NCI-H187 treated with DMSO at 0.1 percent for 48 hours (cell line): ENCODE measurements at places on chromosomes 16 and 17.

DNA sequence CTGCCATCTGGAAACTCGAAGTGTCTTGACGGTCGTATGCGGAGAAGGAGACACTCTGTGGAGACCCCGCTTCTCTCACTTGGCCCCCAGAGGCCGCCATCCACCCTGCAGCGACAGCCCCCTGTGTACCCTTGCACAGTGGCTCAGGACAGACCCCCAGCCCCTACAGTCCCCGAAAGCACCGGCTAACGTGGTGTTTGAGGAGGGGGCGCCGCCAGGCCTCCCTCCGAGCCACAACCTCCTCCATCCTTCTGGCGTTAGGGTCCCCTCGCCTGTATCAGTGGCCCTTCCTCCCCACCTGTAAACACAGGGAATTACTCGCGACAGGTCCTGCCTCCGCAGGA is 73.6 kb downstream of the LMF1 start:
- DNase-seq, result no peak

DNA sequence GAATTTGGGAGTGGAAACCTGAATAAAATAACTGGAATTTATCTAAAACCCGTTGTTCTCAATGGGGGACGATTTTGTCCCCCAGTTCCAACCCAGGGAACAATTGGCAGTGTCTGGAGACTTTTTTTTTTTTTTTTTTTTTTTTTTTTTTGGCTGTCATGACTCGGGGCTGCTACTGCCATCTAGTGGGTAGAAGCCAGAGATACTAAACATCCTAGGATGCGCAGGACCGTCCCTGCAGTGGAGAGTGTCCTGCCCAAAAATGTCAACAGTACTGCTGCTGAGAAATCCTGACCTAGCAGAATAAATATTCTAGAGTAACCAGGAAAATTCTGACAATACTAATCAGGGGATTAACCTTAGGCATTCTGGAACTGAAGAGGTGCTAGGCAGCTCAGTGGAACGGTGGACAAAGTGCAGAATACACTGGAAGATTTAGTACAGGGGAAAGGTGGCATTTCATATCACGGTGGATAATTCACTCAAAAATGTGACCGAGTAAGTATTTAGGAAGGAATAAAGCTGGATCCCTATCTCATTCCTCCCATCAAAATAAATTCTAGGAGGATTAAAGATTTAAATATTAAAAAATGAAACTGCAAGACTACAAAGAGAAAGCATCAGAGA is 107.6 kb downstream of the SPECC1 start:
- no peak for DNase-seq

GRCh38 chr16:78455861-78456260 is 356.4 kb downstream of the WWOX start:
- no peak for DNase-seq

DNA sequence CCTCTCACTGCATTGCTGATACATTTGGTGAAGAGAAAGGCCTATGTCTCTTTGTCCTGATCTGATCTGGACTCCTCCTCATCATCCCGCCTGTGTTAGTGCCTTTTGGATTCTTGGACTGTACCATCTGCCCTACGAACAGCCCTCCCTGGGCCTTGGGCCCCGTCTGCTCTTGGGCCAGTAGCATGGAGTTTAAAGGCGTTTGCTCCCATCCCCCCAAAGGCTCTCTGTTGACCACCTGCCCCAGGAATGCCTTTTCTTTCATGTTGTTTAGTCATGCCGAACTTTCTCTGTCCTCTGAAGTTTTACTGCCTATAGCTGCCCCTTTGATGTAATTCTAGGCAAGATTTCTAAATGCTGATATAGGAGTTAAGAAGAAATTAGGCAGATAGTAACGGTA is 30.9 kb upstream of the MEAK7 start:
- no peak for DNase-seq

GRCh38 chr16:83900571-83900970 is 1.7 kb downstream of the MLYCD start:
- DNase-seq, result no peak

DNA sequence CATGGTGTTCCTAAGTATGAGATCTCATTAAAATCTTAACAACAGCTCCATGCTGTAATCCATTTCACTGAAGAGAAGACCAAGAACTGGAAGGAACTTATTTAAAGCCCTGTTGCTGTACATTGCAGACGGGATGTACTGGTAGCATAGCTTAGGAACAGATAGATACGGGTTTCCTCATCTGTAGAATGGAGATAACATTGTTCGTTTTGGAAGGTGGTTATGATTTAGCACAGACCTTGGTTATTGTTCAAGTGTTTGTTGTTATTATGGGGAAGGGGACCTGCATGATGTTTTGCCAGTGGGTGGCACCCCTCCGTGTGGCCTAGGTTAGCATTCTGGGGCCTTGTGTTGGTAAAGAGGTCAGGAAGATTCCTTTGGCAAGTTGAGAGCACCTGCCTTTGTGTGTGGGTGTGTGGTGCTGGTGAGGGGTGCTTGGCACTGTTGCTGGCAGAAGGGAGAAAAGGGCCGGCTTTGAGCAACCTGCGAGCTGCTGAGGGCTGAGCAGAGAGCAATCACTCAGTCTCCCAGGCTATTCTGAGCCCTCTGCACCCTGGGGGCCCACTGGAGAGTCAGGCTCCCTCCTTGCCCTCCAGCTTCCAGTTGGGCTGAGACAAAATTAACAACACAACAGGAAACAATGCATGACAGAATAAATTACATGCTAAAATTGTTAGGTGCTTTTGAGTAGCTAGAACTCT is 2.3 kb downstream of the TAOK2 start:
- no peak for DNase-seq

DNA sequence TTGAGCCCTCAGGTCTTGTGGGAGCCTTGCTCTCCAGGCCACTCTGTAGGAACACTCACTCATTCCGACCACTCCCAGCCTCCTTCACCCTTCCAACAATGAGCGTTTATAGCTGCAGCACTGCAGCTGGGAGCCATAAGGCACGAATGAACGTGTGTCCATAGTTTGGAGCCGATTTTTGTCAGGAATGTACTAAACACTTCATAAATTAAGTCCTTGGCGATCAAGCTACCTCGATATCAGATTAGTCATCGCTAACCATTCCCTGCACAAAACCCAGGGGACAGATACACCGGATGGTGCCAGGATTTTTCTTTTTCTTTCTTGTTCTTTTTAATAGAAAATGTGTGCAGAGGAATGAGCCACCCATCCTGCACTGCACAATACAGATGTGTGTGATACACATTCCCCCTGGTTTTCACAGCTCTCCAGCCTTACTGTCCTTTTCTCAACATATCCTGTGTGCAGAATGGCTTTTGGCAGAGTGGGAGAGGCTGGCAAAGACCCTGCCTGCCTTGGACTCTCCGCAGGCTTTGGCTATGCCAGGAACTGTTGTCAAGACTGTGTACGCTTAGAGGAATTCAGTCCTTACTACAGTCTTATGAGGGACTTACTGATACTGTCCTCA is 68.4 kb upstream of the ELAC2 start:
- no peak for DNase-seq

DNA sequence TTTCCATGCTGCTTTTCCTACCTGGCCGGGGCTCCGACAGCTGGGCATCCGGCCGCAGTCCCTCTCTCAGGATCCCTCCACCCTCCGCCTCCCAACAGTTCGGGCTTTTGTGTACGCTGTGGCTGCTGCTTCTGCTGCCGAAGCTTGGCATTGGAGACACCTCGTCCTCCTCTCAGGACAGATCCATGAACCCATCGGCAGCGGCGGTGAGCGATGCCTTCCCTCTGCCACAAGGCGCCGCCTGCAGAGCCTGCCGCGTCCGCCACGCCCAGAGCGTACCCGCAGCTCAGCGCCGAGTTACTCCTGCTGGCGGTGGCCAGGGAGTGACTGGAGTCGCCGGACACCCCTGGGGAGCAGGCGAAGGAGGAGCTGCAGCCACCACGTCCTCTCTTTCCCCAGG is 2032.8 kb downstream of the TP53TG3F start:
- DNase-seq, result no peak

GRCh38 chr17:29561554-29562517 is 5.0 kb downstream of the ABHD15 start:
- no peak for DNase-seq

GRCh38 chr16:86065711-86066110 is 166.7 kb downstream of the IRF8 start:
- no peak for DNase-seq

GRCh38 chr17:28744104-28744971 is 527 bp downstream of the TRAF4 start:
- no peak for DNase-seq

DNA sequence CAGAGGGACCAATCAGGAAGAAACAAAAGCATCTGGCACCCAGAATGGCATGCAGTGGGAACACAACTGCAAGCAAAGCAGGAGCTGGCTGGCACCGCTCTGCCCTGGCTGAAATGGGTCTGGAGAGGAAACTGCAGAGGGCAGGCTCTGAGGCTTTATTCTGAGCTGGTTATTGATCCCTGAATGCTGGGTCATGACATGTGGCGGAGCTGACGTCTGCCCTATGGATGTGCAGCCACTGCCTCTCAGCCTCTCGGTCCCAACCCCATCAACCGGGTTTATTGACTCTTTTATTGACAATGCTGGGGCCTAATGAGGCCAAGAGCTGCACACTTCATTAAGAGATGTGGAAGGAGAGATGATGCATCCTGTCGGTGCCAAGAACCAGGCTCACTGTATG is 3.9 kb upstream of the SKAP1 start:
- no peak for DNase-seq

- no peak for DNase-seq
These were observed 470.1 kb downstream of the SOX9 start for GRCh38 chr17:72590882-72591281.

DNA sequence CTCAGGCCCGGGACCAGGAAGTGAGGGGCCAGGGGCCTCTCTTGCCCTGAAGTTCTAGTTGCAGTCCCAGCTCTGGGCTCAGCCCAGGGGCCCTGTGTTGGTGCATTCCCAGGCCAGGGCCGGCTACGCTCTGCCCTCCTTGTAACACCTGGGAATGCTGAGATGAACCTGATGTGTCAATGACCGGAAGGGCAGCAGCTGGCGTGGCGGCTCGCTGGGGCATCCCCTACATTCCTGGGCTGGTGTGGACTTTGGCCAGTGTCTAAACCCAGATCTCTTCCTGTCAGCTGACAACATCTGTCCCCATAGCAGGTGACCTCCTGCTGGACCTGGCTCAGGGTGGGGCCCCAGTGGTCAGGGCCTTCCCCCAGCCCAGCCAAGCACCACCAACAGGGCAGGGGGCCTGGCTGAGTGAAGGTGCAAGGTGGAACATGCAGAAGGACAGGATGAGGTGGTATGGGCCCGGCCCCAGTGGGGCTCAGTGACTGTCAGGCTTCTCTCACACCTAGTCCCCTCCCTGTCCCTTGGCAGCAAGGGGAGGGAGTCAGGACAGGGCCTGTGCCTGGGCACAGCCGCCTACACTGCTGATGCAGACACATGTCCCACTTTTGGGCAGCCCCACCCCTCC is 15.9 kb downstream of the FAM83G start:
- no peak for DNase-seq

DNA sequence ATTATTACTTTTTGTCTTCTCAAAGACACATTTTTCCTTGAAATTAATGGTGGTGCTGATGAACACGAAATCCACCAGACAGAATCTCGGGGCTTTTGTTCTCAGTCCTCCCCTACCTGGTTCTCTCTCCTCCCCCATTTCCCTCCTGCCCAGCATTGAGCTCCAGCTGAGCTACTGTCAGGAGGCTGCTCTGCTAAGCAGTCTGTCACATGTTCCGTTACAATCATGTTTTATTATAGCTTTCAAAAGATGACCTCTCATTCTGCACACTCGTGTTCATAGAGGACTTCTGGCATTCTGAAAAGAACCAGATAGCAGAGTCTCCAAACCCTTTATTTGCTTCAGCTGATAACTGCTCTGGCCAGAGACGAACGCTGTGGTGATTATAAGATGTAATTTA is 732.5 kb upstream of the RBFOX1 start:
- DNase-seq, result no peak

DNA sequence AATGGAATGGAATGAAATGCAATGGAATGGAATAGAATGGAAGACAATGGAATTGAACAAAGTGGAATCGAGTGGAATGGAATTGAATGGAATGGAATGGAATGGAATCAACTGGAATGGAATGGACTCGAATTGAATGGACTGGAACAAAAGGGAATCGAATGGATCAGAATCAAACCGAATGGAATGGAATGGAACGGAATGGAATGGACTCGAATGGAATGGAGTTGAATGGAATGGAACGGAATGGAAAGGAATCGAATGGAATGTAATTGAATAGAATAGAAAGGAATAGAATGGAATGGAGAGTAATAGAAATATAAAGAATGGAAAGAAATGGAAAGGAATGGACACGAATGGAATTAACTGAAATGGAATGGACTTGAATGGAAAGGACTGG is 475.2 kb upstream of the WSB1 start:
- no peak for DNase-seq

GRCh38 chr16:997440-998051 is 16.0 kb downstream of the SOX8 start:
- no peak for DNase-seq

- no peak for DNase-seq
These were observed 37.9 kb upstream of the CHMP6 start for GRCh38 chr17:80953471-80954315.

DNA sequence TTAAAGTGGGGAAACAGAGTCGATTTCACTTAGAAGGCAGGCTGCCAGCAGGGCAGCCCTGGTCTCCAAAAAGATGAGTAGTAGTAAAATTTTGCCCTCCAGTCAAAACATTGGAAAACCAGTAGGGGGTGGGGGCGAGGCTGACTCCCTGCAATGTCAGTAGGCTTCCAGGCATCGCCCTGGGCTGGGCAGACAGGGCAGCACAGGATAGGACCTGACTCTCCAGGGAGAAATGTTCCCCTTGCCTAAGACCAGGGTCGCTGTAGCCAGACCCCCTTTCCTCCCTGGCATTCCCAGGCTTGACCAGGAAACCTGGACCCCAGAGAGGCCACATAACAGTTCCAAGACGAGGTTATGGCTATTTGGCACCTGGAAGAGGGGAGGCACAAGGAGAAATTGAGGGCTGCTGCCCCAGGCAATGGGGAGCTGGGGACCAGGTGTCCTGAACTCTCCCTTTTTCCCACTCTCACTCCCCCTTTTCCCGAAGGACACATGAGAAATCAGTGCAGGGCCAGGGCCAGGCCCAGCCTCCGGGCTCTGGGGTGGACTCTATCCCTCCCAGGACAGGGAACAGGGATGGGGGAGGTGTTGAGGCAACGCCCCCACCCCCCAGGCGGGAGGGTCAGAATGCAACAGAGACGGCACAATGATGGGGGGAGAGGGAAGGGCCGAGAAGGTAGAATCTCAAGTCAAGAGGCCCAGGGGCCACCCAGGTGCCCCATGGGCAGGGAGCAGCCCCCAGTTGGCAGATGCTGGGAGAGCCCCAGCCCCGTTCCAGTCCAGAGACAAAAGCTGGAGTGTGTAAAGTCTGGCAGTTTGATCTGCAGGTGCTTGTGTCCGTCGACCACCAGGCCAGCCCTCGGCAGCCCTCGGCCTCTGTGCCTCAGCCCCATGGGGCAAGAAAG is 4.5 kb upstream of the SAMD14 start:
- no peak for DNase-seq

DNA sequence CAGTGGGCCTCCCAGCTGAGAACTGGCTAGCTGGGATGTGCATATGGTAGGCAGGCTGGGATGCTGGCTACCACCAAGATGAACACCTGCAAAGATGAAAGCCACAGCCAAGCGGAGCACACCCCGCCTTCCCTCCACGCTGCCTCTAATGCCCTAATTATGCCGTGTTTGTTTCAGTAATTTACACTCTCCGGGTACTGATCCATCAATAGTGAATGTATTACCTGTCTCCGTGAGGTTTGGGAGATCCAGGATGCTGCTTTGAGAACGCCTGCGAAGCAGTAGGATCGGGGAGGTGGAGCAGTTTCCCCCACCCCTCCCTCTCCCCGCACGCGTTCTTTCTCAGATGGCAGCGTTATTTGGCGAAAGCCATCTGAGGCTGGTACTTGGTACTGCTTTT is 28.9 kb upstream of the GSE1 start:
- DNase-seq, result no peak

GRCh38 chr17:50924800-50925199 is 58.6 kb upstream of the TOB1 start:
- DNase-seq, result no peak
